ENCODE measurements at places on chromosomes 3 and 15.
A peak's percentile ranks its signal among the peaks of the same experiment; 100 is the strongest.

DNA sequence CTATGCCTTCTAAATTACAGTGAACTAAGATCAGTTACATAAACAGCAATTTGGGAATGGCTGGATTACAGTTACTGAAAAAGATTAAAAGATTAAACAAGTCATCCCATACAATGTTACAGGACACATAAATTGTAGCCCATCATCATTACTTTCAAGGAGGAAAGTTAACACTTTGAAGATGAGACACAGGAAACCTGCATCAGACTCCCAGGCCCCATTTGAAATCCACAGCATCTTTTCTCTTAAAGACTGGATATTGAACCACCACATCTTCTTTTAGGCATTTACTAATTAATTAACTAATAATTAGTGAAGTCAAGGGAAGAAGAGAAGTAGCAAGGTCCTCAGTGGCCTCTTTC, 170.2 kb downstream of the PLCL2 start:
- no peak for DNase-seq

DNA sequence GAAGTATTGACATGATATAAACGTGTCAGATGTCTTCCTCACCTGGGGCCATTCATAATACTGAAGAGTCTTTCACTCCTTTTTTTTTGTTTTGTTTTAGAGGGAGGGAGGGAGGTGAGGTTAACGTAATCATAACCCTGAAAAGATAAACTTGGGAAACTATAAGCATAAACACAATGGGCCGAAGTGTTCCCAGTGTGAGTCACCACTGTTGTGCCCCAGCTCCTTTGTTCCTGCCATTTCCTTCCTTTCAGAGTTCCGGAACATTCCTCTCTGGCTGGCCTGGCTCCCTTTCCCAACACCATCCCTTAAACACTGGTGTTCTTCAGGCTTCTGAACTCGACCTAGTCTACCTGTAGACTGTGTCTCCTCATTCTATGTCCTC, 18.6 kb downstream of the PLD1 start:
- DNase-seq = no peak

- no peak for DNase-seq
Observed at GRCh38 chr3:46293991-46294833, 52.0 kb downstream of the CCR3 start.

GRCh38 chr3:128497305-128498126, 4.5 kb upstream of the GATA2 start:
- DNase-seq = no peak

DNA sequence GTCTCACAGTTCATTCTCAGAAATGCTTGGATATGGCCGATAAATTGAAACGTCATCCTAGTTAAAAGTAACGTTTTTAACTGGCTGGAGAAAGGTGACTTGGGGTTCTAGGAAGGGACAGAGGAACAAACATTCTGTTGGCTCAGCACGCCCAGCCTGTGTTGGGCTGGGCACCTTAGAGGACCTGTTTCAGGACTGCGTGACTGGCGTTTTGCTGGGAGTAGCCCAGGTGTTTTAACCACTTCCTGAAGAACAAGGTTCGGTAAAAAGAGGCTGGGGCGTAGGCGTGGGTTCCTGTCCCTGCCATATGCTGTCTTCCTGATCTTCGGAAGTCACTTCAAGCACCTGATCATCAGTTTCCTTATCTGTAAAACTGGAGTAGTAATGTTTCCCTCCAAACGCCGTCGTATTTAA, 1.1 kb upstream of the TLNRD1 start:
- no peak for DNase-seq

DNA sequence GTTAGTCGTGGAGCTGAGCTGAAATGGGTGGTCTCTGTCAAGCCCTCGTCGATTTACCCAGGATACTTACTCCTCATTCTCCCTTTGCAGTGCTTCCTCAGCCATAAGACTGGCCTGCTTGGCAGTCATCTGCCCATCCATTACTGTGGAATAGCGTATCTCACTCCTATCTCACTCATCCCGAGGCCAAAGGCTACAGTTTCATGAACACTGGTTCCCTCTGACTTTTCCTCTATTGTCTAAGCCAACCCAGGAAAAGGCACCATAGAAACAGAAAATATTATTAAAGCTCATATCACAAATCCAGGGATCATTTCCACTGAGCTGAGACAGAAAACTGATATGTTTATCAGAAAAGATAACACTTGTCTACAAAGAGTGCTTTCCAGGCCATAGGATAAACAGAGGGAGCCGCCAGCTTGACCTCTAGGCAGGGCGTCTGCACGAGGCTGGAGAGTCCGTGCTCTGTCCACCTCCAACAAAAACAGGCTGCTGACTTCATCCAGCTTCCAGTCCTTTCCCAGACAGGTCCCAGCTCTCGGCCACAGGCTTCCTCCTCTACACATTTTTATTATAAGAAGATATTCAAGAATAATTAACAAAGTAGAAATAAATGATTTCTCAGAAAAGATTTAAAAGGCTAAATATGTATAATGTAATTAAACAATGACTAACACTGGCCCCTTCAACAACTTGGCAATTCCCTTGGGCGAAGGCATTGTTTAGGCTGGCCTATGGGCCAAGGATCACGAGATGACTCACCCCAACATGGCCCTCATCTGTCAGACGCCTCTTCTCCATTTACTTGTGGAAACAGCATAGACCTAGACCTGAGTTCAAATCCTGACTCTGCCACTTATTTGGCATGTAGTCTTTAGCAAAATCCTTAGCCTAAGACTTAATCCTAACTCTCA, 27.4 kb upstream of the BOC start:
- no peak for DNase-seq

- DNase-seq = no peak
Observed at GRCh38 chr15:56869573-56869972, 48.9 kb upstream of the TCF12 start.

GRCh38 chr3:169478566-169479313, 184.8 kb downstream of the MECOM start:
- no peak for DNase-seq

DNA sequence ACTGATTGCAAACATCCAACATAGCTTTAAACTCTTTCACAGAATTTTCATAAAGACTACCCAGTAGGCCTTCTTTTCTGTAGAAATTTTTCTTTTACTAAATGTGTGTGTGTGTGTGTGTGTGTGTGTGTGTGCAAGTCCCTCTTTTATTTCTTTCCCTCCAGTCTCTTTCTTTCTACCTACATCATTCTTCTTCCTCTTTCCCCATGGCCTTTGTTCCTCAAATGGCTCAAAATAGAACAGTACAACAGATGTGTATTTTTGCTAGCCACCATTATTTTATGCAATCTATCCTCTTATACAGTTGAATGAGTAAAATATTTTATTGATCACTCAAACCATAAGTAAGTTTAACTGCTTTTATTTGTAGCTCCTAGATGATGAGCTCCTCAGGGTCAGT, 76.4 kb downstream of the USF3 start:
- DNase-seq = no peak

DNA sequence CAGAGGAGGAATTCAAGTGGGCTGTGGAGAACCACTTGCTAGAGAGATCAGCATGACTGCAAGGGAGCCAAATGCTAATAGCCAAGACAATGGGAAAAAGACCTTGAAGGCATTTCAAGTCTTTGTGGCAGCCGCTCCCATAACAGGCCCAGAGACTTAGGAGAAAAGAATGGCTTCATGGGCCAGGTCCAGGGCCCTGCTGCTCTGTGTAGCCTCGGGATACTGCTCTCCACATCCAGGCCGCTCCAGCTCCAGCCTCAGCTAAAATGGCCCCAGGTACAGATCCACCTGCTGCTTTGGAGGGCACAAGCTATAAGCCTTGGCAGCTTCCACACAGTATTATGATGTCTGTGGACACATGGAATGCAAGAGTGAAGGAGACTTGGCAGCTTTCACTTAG, 157.7 kb downstream of the NECTIN3 start:
- no peak for DNase-seq

GRCh38 chr3:62462104-62462762, 88.9 kb upstream of the FEZF2 start:
- no peak for DNase-seq

GRCh38 chr3:151120409-151120808, 34.9 kb downstream of the MED12L start:
- no peak for DNase-seq

GRCh38 chr3:186953011-186953487, 22.7 kb downstream of the ST6GAL1 start:
- no peak for DNase-seq

DNA sequence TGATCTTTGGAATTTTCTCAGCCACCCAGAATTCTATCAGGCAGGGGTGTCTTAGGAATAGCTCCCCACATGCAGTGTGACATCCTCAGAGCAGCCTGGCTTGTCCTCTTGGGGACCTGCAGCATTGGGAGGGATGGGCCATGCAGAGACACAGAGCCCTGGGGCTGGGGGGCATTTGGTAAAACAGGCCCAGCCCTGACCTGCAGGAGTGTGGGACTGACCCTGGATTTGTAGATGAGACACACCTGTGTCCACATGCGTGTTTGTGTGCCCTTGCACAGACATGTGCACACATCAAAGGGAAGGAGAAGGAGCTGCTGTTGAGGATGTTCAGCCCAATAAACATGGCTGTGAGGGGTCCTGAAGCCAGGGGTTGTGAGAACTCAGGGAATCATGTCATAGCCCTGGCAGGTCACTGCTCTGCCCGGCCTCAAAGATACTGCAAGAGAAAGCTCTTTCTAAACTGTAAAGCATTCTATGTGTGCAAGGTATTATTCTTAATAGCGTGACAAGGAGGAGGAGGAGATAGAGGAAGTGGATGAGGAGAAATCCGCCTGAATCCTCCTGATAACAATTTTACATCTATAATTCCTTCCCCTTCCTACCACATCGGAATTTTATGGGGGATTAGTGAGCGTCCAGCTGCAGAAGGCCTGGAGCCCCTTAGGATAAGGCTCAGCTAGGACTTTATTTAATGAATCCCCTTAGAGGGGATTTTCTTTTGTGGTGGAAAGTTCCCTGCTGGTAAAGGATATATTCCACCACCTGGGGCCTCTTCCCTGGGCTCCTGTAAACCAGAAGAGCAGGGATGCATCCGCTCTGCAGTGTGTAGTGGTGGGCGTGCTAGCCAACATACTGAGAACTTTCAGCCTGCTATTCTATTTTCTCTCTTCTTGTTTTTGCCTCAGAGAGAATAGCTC, 245.5 kb downstream of the EPHB1 start:
- no peak for DNase-seq

DNA sequence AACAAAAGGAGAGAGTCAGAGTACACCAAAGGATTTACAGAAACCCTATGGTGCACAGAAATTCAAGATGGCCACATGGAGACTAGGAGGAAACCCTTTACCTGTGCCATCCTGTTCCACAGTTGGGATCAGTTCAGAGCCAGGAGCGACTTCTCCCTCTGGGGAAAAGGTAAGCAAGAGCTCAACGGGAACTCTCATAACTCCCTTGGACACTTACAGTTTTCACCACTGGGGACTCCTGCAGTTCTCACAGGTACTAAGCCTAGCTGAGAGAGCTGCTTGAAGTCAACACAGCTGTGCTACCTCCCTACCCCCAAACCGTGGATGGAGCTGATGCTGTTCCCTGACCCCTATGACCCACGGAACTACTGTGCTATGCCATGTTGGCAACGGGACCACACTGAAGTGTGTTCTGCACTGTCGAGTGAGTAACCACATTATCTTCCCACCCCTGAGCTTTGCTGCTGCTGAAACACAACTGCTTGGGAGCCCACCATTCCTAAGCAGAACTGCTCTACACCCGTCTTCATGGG, 606.8 kb downstream of the GBE1 start:
- no peak for DNase-seq

DNA sequence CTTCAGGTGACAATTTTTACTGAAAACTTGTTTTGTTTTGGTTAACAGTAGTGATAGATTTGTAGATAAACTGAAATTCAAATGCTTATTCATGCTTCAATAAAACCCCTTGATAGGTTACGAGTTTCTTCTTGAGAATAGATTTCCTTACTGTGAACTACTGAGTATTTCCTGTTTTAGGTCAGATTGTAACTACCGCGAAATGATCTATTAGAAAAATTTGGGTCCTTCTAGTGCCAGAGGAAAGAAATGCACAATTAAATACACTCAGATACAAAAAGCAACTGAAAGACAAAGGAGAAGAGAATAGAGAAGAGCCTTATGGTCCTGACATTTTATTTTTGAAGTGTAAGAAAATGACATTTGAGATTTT, 251.7 kb upstream of the TBL1XR1 start:
- DNase-seq = no peak

GRCh38 chr3:15164340-15164739, 41.7 kb upstream of the CAPN7 start:
- DNase-seq = peak; percentile 35

GRCh38 chr15:71155534-71155933, 40.3 kb downstream of the THSD4 start:
- DNase-seq = no peak

GRCh38 chr15:77874063-77874462, 203.4 kb downstream of the TBC1D2B start:
- no peak for DNase-seq

DNA sequence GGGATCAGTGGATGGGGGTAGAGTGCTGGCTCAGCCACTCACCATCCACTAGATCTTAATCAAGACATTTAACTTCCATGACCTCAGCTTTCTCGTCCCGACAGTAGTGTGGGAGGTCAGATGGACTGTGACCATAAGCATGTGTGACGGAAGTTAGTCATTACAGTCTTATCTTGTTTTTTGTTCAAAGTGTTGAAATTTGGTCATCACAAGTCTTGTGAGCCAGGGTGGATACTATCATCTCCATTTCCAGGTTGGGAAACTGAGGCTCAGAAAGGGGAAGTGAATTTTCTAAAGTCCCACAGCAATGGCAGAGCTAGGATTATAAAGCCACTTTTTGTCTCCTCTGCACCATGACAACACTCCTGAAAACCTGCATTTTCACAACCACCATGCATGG, 32.0 kb upstream of the ITGA11 start:
- DNase-seq = no peak

GRCh38 chr3:177468331-177468730, 271.0 kb upstream of the TBL1XR1 start:
- peak; percentile 88 for DNase-seq

DNA sequence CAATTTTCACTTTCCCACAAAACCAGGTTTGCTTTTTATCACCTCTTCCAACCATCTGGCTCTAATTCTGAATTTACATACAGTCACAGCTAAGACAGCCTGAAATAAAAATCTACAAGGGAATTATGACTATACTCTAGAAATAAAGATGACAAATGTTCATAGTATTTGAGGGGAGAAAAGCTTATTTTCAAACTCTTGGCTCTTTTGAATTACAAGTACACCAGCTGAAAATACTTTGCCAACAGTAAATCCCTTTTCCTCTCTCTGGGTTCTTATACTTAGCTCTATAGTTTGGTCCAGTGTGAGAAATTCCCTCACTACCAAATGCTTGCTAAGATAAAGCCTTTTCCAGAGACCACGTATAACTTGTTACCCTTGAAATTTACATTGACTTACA, 1037.9 kb downstream of the ROBO1 start:
- DNase-seq = no peak

DNA sequence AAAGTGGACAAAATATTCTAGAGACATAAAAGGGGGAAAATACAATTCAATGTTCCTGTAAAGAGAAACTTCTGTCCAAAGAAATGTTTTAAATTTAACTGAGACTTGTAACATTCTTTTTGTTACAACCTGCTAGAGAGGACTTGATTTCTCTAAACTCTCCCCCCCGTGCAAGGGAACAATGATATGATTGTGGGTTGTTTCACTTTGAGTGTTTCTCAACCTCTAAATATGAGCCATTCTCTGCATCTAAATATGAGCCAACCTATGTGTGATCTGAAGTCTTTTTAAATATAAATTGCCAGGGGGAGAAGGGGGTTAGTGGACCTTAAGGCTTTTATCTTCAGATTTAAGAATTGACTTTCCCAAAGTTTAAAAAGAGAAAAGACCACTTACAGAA, 14.6 kb downstream of the ZNF860 start:
- no peak for DNase-seq

GRCh38 chr3:63508305-63508704, 144.2 kb upstream of the SNTN start:
- DNase-seq = no peak

GRCh38 chr3:195666-196065, 897 bp upstream of the CHL1 start:
- no peak for DNase-seq

Measured in GM04504 (cell line).